Cerebellar nuclear complex (tissue), 1 donor: ENCODE measurements at places on chromosomes 5 and 9.
A peak's percentile ranks its signal among the peaks of the same experiment; 100 is the strongest.

- DNase-seq, result no peak
Observed at GRCh38 chr5:65924366-65925043, 1.9 kb upstream of the ERBIN start.

DNA sequence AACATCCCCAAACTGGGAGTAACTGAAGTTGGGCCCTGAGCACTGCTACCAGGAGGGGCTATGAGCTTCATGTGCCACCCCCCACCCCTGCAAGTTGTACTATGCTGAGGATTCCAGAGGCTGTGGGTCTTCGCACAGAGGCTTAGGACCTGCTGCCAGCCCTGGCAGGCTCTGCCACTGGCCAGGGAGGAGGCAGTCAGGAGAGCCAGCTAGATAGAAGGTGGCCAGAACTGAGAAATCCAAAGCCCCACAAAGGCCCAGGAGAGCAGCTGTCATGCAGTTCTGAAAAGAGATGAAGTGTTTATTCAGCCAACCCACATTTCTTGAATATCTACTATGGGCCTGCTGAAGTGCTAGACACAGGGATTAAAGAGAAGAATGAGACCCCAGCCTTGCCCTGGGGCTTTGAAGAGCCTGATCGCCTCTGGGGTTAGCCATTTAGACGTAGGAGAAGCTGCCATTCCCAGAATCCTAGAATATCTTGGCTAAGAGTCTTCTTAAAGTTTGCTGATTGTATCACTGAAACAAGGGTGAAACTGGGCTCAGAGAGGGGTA, 1.4 kb downstream of the ALAD start:
- no peak for DNase-seq

GRCh38 chr5:59583810-59584562, 309.5 kb downstream of the PDE4D start:
- peak; percentile 50 for DNase-seq

- no peak for DNase-seq
Observed at GRCh38 chr5:139062910-139063663, 135.1 kb downstream of the SIL1 start.

DNA sequence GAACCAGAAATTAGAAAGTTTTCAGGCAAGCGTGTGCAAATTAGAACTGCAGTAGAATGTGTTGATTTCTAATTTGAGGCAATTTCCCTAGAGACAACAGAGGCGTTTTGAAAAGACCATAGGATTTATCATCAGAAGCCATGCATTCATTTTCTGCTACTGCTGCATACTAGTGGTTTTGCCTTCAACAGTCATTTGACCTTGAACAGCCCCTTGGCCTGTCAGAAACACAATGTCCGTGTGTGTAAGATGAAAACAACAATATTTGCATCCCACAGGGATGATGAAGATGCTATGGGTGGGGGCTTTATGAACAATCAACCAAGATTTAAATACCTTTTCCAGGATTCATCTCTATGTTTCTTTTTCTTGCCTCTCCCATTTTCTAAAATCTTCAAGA, 73.7 kb downstream of the PDE4D start:
- DNase-seq, result no peak

GRCh38 chr9:81771571-81771970, 82.2 kb upstream of the TLE1 start:
- no peak for DNase-seq

DNA sequence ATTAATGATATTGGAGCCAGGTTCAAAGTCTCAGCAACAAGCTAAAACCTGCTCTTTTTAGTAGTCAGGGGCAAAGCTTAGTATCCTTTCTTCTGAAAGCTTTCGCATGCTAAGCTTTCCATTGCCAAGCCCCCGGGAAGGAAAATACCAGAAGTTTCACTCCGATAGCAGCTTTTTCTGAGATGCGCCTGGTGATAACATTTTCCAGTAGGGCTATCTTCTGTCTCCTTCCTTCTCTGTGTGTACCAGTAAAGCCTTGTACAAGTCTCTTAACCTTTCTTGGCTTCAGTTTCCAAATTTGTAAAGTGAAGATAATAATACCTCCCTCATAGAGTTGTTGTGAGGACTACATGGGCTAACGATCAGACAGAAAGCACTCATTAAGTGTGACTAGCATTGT, 36.7 kb downstream of the DOCK8 start:
- no peak for DNase-seq
